ENCODE measurements at places on chromosomes 7 and 10.

DNA sequence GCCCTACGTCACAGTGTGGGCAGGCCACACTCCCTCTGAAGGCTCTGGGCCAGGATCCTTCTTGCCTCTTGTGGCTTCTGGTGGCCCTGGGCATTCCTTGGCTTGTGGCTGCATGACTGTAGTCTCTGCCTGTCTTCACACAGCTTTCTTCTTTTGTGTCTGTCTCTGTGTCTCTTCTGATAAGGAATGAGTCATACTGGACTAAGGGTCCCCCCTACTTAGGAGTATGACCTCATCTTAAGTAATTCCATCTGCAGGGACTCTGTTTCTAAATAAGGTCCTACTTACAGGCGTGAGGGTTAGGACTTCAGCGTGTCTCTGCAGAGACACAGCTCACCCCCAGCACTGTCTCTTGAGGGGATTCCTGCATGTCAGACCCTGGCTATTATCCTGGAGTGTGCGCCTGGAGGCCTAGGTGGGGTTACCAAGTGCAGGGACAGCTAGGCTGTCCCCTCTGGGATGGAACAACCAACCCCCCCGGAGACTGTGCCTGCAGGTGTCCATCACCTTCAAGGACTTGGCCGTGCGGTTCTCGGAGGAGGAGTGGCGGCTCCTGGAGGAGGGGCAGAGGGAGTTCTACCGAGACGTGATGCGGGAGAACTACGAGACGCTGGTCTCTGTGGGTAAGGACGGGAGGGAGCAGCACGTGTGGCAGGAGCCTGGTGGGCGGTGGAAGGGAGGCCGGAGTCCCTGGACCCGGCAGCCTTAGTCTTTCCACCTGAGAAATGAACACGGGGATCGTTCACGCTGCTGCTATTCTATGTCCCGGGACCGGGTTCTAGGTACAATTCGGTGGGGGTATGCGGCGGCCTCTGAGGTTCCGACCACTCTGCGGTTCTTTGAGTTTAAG is 54.1 kb downstream of the ZNF467 start:
- no peak for DNase-seq

- DNase-seq = no peak
Observed at GRCh38 chr10:33025039-33025438, 67.0 kb upstream of the ITGB1 start.

GRCh38 chr7:90889210-90889609 is 293.1 kb downstream of the CDK14 start:
- no peak for DNase-seq

GRCh38 chr10:51156926-51157325 is 82.6 kb downstream of the PRKG1 start:
- DNase-seq = no peak

DNA sequence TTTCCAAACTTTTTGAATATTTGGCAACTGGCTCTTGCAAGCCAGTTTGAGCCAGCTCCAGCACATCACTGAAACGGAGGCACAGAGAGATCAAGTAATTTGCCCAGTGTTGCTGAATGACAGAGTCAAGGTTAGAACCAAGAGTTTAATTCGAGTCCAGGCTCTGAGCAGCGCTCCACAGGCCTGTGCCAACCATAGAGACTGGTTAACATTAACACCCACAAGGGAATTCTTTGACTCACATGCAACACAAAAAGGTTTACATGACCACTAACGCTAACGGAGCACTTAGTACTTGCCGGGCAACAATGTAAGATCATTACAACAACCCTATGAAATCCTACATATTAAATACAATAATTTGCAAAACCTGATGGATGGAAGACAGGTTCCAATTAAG is 1.5 kb downstream of the RGS10 start:
- no peak for DNase-seq

DNA sequence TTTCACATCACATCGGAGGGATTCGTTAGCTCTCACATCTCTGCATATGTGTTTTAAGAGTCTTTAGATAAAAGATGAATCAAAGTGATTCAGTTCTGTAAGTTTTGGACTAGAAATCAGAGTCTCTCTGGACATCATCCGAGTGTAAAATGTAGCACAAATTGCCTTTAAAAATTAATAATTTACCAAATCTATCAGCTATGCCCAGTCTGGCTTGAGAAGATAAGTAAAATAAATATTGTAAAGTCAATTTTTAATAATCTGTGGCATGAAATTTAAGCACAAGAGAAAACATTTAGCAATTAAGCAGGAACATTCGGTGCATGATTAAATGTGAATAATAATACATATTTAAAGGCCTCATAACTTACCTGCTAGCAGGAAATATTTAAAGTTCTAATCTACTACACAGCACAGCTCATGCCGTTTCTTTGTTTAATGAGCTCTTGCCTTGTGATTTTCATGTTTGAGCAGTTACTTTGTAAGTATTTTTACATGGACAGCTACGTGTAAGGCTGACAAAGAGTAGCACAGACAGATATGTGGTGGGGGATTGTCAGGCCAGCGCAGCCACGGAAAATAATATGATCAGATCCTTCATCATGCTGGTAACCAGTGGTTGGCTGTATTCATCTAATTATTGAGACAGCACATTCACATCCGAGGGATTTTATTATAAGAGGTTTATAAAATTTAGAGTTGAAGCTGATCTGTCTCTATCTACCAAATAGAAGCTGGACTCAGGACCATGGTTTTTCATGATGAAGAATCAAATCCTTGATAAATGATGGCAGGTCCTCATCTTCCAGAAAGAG is 317.3 kb downstream of the ADARB2 start:
- DNase-seq = no peak

DNA sequence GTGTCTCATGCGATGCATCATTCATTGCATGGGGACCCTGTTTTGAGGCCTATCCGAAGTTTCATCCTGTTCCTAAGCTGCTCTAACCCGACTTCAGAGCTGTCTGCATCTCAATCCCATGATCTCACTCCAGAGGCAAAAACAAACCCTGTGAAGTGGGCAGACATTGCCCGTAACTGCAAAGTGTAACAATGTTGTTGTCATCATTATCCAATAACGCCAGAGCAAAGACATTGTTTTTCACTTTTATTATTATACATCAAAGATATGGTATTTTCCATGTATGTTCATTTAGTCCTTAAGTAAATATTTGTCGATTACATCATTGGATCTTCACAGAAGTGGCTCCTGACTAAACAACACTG is 246.7 kb downstream of the KLF6 start:
- no peak for DNase-seq

DNA sequence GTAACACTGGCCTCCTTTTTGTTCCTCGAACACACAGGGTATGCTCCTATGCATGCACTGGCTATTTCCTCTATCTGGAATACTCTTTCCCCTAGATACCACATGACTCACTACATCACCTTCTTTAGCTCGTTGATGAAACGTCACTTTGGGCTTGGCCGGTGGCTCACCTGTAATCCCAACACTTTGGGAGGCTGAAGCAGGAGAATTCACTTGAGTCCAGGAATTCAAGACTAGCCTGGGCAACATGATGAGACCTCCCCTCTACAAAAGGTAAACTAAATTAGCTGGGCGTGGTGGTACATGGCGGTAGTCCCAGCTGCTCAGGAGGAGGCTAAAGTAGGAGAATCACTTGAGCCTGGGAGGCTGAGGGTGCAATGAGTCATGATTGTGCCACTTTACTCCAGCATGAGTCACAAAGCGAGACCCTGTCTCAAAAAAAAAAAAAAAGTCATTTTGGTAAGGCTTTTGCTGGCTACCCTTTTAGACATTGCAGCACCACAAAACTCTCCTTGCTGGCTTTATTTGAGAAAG is 14.5 kb downstream of the ANKIB1 start:
- no peak for DNase-seq

DNA sequence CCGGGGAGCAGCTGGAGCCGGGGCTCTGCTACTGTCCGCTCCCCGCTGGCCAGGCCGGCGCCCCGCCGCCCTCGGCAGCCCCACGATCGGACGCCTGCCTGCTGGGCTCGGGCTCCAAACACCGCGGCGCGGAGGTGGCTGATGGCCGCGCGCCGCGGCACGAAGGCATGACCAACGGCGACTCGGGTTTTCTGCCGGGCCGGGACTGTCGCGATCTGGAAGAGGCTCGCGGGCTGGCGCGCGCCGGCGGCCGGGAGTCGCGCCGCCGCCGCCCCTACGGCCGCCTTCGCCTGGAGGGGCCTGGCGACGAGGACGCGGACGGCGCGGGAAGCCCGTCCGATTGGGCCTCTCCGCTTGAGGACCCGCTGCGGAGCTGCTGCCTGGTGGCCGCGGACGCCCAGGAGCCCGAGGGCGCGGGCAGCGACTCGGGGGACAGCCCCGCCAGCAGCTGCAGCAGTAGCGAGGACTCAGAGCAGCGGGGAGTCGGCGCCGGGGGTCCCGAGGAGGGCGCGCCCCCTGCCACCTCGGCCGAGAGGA is 570 bp downstream of the TBC1D12 start:
- DNase-seq = peak; percentile 51

- DNase-seq = no peak
Observed at GRCh38 chr10:106224676-106225075, 939.8 kb downstream of the SORCS1 start.

- peak; percentile 51 for DNase-seq
Observed at GRCh38 chr10:124802313-124802675, 675 bp downstream of the ABRAXAS2 start.

DNA sequence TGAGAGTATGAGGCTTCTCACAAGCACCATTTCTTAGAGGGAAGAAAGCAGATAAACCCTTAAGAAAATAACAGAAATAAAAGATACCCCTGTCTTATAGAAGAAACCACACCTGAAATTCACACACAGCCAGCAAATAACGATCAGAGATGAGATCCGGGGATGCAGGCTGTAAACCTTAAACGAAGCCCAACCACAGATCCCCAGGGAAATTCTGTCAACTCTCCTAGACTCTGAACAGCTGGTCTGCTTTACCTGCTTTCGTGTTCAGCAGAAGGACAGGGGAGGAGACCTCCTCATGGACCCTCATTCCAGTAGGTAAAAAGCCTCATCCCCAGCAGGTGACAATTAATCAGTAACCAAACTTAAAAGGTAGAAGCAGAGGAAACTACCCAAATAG is 45.0 kb downstream of the VOPP1 start:
- no peak for DNase-seq

DNA sequence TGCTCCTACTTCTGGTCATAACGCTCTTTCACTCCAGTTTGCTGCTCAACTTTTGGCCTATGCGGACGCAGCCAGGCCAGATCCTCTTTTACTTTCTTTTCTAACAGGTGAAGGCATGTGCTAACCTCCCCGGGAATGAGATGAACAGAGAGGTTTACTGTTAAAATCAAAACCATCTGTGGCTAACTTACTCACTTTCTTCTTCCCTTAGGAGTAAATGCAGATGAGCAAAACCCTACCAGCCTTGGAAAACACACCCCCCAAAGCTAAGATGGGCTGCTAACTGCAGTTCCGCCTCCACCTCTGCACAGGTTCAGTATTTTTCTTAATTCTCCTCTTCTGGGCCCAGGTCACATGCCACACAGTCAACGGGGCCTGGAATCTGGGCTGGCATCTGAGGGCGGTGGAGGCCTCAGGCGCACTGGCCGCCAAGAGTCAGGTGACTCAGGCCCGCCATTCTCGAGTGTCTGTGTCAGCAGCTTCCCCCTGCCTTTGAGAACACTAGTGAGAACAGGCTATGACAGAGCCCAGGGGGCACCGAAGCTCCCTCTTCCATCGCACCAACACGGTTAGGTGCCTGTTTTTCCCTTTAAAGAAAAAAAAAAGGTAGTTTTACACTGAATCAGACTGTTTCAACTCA is 11.1 kb downstream of the FAM53B start:
- no peak for DNase-seq

DNA sequence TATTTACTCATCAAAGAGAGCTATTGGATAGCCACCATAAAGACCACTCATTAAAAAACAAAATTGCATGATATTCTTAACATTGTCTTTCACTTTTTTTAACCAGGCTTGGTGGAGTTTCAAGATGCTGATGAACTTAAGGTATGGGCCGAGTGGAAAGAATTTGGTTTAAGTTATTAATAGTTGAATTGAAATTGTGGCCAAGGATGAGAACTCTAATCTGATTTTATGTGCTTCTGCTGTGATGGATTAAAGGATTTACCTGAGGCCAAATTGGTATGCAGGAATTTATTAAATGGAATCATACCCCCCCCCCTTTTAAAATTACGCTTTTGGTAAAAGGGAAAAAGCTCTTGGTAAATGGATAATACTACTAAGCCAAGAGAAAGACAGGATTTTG is 33.8 kb upstream of the TOMM7 start:
- no peak for DNase-seq

GRCh38 chr7:136940917-136941316 is 72.5 kb downstream of the CHRM2 start:
- DNase-seq = no peak

DNA sequence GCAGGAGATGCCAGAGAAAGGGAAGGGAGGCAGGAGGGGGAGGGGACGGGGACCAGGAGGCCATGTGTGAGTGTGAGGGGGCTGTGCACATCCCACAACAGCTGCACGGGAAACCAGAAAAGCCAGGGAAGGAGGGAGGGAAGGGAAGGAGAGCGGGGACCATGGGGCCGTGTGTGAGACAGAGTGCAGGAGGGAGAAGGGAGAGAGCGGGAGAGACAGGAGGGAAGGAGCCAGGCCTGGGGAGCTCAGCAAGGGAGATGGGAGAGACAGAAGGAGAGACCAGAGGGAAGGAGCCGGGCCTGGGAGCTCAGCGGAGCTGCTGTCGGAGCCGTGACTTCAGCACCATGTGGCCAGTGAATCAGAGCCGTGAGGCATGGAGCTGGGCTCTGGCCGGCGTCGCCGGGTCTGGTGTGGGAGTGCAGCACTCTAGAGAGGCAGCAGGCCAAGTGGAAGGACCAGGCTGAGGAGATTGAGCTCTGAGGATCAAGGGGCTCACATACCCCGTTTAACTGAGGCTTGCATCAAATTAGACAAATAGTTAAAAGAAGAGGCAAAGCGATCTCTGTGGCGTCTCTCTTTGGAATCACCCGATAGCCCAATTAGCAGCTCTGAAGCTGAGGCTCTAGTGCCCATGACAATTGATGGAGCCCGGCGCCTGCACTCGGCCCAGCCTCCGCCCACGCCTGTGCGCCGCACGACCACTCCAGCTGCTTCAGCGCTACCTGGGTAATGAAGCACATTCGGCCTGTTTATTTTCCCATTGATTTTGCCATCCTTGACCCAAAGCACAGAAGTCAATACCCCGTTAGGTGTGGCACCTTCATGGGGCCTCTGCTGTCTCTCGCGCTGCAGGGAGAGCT is 150.4 kb downstream of the MAD1L1 start:
- DNase-seq = no peak

DNA sequence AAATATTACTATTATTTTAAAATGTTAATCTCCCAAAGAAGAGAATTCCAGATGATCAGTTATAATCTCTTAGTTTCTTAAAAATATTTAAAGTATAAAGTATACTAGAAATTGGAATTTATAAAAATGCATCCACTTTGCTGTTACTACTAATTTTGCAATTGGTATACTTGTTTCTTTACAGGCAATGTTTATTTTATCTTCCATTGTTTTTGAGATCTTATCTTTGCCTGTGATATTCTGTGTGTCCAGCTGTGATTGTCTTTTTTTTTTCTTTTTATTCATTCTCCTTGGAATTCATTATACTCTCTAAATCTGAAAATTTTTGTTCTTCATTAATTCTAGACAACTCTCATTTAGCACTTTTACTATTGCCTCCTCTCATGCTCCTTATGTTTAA is 652.6 kb downstream of the TNS3 start:
- DNase-seq = no peak
